Activated CD4-positive, alpha-beta T cell treated with anti-CD3 and anti-CD28 coated beads for 48 hours (primary cell): ENCODE measurements at places on chromosomes 1 and 21.

DNA sequence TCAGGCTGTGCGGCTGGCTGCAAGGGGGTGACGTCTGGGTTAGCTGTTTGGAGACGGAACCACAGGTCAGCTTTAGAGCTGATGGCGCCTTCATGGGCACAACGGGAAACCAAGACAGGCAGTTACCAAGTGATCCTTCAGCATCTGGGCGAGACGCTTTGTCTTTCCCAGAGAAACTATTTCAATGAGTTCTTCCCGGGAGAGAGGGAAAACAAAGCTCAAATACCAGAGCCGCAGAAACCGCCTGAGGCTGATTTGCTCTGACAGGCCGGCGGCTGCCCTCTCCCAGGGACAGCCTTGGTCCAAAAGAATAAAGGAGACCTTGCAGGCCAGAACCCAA is 76.5 kb downstream of the CD58 start:
- no peak for DNase-seq

- no peak for DNase-seq
Observed at GRCh38 chr1:30805304-30806003, 47.9 kb upstream of the LAPTM5 start.

DNA sequence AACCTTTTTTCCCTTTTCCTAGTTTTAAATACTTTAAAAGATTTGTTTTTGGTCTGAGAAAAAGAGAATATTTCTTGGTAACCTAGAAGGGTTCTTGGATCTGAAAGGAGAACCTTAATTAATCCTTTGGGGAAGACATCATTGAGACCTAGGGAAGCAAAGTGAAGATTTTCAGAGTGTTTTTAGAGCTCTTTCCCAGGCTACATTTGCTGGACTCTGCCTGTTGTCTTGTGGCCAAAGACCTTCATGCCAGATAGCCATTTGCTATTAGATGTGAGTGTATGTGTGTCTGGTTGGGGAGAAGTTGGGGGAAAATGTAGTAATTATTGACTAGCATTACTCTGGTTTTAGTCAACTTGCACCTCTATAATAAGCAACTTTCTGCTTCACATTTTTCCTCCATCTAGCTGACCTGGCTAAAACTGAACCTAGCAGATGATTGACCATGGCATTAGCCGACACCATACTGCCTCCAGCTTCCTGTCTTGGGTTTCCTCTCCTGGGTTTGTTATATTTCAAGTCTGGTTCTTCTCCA is 239.1 kb downstream of the USP25 start:
- DNase-seq = no peak

DNA sequence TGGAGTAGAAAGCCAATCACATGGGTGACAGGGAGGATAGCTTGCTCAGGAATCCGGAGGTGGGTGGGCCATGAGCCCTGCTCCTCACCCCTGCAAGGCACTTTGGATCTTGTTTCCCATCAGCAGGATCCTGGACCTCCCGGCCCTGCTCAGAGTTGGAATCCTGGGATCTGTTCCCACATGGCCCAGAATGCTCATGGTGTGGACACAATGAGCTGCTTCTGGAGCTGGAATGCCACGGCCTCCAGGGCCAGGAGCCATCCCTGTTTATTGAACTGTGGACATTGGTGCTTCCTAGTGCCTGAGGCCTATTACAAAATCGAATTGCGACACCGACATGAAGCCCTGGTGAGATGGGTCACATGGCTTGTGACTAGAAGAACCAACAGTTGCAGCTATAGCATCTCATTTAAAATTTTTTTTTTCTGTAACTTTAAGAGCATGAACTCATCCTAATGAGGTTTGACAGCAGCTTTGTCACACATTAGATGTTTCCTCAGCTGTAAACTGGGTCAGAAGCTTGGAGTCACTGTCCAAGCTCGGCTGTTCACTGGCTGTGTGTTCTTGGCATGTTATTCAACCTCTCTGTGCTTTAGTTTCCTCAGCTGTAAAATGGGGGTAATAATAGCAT is 40.4 kb upstream of the GOLT1A start:
- DNase-seq = no peak

- no peak for DNase-seq
Observed at GRCh38 chr1:179164494-179164893, 65.0 kb downstream of the ABL2 start.

DNA sequence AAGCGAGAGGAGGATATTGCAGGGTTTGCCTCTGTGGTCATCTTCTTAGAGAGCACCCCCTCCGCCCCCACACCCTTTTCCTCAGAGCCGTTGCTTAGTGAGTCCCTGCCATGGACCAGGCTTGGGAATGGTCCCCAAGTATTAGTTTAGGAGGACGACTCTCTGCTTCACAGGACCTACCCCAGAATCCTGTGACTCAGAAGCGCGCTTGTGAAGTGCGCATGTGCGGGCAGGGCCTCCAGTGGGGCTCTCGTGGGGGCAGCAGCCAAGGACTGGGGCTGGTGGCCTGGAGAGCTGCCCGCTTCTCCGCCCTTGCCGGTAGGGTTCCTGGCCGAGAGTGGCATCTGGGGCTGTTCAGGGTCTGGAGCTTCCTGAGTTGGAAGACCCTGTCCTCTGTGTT is 37.3 kb upstream of the HMGN1 start:
- peak; percentile 19 for DNase-seq

DNA sequence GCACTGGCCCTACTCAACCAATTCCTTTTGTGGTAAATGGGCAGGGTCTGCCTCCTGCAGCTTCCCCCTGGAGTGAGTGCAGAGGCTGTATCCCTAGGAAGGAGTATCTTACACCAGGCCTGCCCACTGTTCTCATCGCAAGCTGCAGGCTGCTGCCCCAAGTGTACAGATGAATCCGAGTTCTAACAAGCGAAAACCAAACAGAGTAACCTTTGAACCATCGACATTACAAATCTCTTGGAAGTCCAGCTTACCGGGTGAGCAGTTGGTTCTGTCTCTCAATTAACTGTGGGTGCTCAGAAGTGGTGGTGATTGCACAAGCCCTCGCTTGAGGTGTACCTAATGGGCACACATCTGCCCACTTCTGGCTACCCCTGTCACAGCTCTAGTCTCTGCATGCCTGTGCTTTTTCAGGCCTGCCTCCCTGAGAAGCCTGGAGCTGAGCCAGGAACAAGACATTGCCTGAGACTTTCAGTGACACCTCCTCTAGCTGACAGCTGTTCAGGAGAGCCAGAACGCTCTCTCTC is 22.7 kb downstream of the INAVA start:
- no peak for DNase-seq

DNA sequence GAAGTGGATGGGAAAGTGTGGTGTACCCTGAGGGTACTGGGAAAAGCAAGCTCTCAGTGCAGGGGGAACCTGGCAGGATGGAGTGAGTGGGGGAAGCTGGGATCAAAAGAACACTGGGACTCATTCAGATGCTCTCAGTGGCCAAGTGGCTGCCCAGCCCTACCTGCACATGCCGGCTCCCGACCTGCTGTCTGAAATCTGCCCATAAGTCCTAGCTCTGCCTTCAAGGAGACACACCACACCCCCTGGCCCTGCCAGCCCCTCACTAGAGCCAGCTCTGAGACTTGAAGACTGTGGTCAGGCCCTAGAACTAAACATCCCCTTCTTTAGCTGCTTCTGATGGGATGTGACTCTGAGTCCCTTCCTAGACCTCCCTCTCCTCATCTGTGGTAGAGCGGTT is 2.2 kb downstream of the TMEM54 start:
- DNase-seq = no peak

- no peak for DNase-seq
Observed at GRCh38 chr1:21955058-21955457, 17.9 kb upstream of the HSPG2 start.

DNA sequence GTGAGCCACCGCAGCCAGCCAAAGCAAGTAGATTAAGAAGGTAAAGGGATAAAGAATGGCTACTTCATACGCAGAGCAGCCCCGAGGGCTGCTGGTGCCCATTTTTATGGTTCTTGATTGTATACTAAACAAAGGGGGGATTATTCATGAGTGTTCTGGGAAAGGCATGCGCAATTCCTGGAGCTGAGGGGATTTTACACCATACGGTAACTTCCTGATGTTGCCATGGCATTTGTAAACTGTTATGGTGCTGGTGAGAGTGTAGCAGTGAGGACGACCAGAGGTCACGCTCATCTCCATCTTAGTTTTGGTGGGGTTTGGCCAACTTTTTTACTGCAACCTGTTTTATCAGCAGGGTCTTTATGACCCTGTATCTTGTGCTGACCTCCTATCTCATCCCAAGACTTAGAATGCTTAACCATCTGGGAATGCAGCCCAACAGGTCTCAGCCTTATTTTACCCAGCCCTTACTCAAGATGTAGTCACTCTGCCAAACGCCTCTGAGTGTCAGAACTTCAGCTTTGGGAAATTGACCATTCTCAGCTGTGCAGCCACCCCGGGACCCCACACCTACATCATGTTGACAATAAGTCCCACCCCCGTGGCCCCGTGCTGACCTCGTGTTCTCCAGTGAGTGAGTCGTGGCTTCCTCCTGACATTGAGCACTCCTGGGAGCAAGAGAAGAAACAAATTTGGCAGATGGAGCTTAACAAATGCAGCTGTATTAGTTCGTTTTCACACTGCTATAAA is 149.4 kb upstream of the COL6A1 start:
- no peak for DNase-seq

DNA sequence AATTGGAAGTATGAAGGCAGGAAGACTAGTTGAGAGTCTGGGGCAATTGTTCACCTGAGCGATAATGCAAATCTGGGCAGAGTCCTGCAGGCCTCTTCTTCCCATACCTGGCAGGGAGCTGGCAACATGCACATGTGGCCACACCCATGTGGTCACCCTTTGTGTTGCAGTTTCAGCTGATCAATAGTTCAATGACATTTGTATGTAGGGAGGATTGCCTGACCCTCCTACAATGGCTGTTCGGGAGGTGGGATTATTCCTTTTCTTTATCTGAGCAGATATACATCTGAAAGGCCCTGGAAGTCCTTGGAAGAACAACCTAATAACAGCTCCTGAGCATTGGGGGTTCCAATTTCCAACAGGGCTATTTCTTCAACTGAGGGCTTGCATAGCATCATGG is 15.2 kb upstream of the TRIM45 start:
- DNase-seq = no peak

DNA sequence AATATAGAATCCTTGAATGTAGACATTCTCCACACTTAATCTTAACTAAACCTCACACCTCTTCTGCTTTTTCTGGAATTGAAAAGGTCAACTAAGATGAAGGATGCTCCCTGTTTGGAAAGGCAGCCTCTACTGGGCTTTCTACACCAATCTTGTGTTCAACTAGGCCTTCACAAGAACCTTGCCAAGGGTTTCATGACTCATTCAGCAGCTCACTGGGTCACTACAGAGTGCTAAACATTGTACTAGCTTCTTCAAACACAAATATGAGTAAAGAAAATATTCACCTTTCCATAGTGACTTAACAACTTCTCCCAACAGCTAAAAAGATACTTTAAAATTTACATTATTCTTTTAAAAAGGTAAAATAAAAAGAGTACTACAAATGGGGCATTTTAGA is 135.3 kb upstream of the PRMT6 start:
- DNase-seq = no peak

GRCh38 chr1:111354584-111354983 is 63.9 kb downstream of the CHIA start:
- DNase-seq = no peak

DNA sequence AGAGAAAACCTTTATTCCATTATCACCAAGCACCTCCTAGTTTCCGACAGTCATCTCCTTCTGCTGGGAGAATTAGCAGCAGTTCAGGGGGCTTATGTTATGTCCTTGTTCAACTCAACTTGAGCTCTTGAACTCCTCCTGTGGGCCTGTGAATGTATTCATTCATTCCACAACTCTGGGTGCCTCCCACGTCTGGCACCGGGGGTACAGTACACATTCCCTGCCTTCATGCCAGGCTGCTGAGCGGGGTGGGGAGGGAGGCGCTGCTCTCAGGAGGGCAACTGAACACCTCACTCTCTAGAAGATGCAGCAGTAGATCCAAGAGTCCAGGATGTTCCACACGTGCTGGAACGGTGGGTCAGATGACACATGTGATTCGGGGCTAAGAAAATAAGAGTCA is 4.3 kb upstream of the MX2 start:
- DNase-seq = no peak
